ENCODE measurements at places on chromosomes 6 and 20. TPM values are rescaled to one million over a fixed set of nuclear protein-coding genes. Genes with fewer than 3 reads are reported as not detected.

ABHD16B gene
- not detected for total RNA-seq

LYRM4 gene
- total RNA-seq, result 16.1 TPM

CAGE1 gene
- not detected for total RNA-seq

KIFC1 gene
- 33.9 TPM for total RNA-seq

PSMB9 gene
- 9.0 TPM for total RNA-seq

EYA2 gene
- 2.5 TPM for total RNA-seq

ROS1 gene
- under 0.01 TPM for total RNA-seq

NOX3 gene
- not detected for total RNA-seq

NUDT3 gene
- total RNA-seq, result 17.2 TPM

ADGRF4 gene
- total RNA-seq, result not detected

INSM1 gene
- total RNA-seq, result not detected

KCNQ5 gene
- total RNA-seq, result 1.7 TPM

HLA-DQB2 gene
- not detected for total RNA-seq

DACT2 gene
- not detected for total RNA-seq

BTBD9 gene
- 13.9 TPM for total RNA-seq

SCRT2 gene
- not detected for total RNA-seq

SALL4 gene
- not detected for total RNA-seq

ZNF322 gene
- total RNA-seq, result 18.9 TPM

GSTA3 gene
- not detected for total RNA-seq

FLRT3 gene
- 6.6 TPM for total RNA-seq

PTCRA gene
- not detected for total RNA-seq

MKKS gene
- total RNA-seq, result 7.5 TPM

FABP7 gene
- total RNA-seq, result not detected

MEP1A gene
- total RNA-seq, result not detected

RGS17 gene
- 1.7 TPM for total RNA-seq
